Stimulated activated CD4-positive, alpha-beta T cell treated with anti-CD3 and anti-CD28 coated beads, Interleukin-4, amount 100 ng/mL, for 1 hour (primary cell): ENCODE measurements at places on chromosomes 3 and 15.

DNA sequence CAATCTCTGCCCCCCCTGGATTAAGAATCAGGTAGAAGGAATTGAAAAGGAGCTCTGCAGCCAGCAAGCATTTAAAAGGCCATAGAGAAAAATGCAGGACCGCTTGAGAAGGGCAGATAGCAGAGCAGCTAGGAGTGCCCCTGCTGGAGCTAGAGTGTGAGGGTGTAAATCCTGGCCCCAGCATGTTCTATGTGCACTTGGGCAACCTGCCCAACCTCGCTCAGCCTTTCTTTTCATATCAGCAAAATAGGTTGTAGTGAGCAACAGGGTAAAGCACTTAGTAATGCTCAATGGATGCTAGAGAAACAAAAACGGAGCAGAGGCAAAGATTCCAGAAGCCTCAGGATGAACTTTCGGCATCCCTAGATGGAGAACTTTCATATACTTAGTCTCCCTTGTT lies 25.0 kb upstream of the THBS1 start:
- DNase-seq = no peak

DNA sequence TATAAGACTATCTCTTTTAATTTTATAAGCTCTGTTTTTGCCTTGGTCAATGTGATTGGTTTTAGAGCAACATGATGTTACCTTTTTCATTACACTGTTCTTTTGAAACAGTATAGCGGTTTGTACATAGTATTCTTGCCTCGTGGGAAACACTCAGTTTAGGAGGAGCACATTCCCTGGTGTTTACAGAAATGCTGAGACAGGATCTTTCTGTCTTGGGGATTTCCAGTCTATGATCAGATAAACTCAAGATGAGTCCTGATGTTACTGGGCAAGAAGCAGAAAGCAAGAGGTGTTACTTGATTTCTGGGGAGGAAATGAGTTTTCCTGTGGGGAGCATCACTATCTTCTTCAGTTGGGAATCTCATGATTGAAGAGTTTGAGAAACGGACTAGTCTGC lies 2.5 kb downstream of the TMEM266 start:
- DNase-seq = no peak

- no peak for DNase-seq
Observed at GRCh38 chr15:64163659-64164362, 989 bp upstream of the PPIB start.

DNA sequence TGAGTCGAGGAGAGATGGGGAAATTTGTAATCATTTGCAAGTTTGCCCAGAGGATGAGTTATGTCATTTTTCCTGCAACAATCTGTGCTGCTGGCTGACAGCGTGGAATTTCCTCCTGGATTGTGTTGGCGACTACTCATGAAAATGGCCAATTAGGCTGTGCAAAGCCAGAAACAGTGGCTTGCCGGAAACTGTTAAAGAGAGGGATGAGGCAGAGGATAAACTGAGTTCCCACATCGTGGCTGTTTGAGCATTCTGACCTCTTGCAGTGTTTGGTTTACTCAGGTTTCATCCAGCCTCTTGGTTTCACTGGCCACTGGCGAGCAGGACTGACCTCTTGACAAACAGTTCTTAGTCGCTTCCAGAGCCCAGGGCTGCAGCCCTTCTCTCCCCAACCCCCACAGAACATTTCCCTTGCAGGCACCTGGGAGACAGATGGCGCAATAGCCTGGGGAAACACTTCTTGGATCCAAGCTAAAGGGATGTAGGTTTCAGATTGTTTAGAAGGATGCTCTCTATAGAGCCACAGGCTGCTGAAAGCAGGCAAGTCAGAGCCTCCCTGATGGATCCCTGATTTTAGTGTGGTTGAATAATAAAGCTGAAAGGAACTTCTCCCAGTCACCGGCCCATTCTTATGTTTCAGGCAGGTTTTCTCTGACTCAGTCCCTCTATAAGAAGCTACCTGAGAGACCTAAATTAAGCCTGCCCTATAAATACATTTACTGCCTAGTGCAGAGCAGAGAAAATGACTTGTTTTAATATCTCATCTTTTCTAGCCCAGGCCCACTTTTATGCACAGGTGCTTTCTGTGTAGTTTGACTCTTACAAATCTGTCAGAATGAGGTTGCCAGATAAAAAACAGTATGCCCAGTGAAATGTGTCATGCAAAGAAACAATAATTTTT lies 92.8 kb upstream of the UBE2E1 start:
- no peak for DNase-seq

GRCh38 chr15:49877873-49878521 lies 241.0 kb downstream of the ATP8B4 start:
- no peak for DNase-seq

DNA sequence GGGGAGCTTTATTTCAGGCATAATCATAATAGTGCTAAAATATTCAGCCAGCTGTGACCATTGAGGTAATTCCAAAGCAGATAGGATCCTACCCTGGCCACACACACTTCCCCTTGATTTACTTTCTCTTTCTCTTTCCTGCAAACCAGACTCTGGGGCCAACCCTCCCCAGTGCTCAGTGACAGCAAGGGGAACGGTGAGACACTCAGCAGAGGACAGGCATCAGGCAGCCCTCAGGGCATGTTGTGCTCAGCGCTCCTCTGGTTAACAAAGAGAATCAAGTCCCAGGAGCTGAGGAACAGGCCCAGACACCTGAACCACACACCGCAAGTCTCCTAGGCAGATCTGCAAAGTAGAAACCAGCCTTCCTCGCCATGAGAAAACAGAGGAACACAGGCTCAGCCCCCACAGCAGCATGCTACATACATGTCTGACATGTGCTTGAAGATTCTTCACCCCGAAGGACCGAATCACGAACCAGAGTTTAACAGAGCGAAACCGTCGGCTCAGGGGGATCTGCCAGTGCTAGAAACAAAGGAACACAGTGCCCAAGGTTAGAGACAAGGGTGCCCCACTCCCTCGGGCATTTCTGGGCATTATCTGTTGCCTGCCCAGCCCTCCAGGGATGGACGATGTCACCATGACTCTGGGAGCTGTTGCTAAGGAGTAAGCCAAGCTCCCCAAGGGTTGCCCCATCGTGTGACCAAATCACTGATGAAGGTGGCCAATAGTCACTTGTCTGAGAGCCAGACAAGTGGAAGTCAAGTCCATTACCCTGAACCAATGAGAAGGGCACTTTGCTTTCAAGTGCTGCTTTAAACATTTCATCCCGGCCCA lies 17.5 kb downstream of the HDC start:
- DNase-seq = peak; percentile 47

- peak; percentile 50 for DNase-seq
Observed at GRCh38 chr15:58070801-58071418, 5.4 kb upstream of the ALDH1A2 start.

DNA sequence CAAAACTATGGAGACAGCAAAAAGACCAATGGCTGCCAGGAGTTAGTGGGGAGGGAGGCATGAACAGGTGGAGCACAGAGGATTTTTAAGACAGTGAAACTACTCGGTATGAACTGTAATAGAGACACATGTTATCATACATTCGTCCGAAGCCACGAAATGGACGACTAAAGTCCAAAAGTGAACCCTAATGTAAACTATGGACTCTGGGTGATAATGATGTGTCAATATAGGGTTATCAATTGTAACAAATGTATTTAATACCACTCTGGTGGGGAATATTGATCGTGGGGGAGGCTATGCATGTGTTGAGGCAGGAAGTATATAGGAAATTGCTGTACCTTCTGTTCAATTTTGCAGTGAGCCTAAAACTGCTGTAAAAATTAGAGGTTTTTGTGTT lies 107.0 kb downstream of the CPN2 start:
- DNase-seq = no peak

GRCh38 chr3:29153811-29154210 lies 127.1 kb upstream of the RBMS3 start:
- no peak for DNase-seq

DNA sequence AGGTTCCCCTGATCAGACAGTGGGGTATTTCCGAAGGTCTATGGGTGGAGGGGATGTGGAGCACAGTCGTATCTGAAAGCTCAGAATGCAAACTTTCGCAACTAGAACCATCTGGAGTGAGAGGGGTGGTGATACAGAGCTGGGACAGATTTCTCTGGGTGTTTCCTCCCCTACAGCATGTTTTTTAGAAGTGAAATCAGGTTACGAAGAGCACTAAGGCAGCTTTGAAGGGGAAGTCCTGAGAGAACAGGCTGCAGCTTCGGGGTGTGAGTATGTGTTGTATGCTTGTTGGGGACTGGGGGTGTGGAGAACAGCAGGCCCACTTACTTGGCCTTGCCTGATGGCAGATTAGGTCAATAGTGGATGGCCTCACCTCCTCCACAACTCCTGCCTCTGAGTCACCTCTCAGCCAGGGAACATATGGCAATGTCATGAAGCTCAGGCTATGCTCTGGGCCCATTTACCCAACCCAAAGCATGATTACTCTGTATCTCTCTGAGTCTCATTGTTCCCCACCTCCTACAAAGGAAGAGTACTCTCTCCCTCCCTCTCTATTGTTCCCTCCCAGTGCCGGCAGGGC lies 107.2 kb upstream of the RASGRP1 start:
- DNase-seq = peak; percentile 41

GRCh38 chr15:41476416-41477048 lies 17.1 kb upstream of the ITPKA start:
- DNase-seq = no peak

DNA sequence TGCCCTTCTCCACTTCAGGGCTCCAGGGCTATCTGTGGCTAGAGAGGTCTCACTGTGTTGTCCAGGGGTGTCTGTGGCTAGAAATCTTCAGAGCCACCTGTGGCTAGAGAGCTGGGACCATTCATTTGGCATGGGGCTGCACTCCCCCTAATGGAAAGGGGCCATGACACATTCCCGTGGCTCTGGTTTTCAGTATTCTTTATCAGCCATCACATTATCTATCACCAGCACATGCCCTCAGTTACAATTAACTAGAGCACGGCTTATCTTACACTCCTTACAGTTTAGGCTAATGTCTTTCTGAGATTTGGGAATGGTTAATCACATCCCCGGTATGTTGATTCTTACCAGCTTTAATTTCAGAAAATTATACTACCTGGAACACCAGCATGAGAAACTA lies 128.6 kb downstream of the RORA start:
- no peak for DNase-seq

- DNase-seq = no peak
Observed at GRCh38 chr3:140303875-140304274, 368.9 kb downstream of the CLSTN2 start.

- no peak for DNase-seq
Observed at GRCh38 chr3:163474766-163475165, 1603.5 kb downstream of the SI start.

DNA sequence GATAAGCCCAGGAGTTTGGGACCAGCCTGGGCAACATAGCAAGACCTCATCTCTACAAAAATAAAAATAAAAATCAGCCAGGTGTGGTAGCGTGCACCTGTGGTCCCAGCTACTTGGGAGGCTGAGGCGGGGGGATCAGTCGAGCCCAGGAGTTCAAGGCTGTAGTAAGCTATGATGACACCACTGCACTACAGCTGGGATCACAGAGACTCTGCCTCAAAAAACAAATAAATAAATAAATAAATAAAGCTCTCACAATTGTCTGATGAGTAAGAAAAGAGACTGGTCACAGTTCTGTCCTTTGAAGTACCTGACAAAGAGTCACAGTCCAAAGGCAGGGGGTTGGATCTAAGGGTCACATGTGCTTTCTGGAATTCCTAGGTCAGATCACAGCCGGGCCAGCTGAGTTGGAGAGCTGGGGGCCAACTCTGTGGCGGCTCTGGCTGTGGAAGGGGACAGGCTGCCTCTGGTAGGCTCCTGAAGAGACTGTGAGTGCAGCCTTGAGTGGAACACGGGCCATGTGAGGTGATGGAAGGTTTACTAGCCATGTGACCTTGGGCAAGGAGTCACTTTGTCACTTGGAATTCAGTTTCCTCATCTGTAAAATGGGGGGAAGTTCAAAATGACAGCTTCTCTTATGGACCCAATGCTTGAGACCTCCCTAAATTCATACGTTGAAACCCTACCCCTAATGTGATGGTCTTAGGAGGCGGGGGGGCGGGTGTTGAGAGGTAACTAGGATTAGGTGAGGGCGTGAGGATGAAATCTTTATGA lies 47.2 kb downstream of the WHAMM start:
- DNase-seq = no peak

DNA sequence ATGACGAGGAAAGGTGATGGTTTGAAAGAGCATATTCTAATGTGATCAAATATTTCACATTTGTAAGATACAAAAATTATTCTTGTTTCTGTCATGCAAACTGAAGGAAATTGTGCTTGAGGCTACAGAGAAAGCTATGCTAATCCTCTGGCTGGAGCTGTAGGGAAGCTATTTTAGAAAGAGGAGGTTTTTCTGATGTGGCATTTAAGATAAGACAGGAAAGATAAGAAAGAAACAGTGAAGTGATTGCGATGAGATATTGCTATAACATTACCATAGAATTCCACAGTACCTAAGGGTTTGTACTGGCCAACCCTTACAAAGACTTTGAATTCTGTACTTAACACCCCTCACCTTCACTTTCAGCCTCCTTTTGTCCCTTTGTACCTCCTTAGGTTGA lies 205.2 kb upstream of the LMCD1 start:
- DNase-seq = no peak

DNA sequence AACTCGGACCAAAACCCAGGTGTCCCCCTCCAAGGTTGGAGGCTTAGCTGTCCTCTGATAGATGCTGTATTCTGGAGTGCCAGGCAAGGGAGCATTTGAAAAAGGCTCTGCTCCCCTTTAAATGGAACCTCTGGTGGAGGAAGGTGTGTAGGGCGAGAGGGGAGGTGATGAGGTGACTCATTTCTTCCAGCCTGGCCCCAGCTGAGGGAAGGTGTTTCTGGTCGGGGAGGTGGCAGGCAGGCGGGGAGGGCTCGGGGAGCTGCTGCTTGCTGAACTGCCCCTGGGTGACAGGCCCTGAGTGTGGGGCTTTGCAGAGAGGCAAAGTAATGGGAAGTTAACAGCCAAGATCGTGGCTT lies 18.8 kb downstream of the PSTPIP1 start:
- peak; percentile 81 for DNase-seq

GRCh38 chr3:170330366-170330765 lies 27.1 kb upstream of the SKIL start:
- DNase-seq = no peak

- no peak for DNase-seq
Observed at GRCh38 chr15:73244333-73244732, 124.4 kb downstream of the HCN4 start.

DNA sequence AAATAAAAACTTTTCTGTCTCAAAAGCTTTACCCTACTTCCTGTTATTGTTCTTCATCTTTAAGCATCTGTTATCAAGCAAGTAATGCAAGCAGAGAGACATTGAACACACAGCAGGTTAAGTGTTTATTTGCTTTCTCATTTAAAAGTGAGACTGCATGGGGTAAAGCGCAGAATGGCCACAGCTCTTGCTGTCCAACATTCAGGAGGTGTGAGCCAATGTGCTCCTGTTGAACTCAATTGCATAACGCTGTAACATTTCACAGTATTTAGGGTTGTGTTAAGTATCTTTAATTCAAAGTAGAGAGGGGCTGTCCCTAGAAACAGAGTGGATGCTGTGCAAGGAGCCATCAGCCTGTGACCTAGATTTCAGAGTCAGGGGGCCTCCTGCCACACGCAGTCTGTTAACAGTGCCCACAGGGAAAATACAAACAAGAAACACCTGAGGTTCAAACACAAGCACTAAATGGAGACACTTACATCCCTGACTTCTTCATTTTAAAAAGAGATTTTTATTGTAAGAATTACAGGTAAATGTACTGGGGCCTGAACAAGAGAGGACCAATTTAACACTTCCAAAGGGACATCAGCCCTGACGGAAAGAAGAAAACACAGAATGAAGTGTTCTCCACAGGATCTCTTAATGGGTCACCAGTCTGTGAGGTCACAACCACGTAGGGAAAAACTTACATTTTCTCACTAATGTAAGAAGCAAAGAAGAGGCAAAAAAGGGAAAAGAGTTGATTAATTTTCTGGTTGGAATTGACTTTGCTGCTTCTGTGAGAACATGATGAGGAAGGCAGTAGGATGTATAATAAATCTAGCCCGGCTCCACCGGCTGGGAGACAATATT lies 815.1 kb downstream of the VGLL3 start:
- no peak for DNase-seq
